ENCODE measurements at places on chromosomes 4 and X.

GRCh38 chr4:88341227-88342192 lies 37.1 kb upstream of the HERC6 start:
- no peak for DNase-seq

GRCh38 chrX:40434947-40435346 lies 145.8 kb upstream of the ATP6AP2 start:
- DNase-seq, result no peak

GRCh38 chrX:148422526-148422925 lies 77.9 kb upstream of the AFF2 start:
- no peak for DNase-seq

GRCh38 chr4:107213410-107213809 lies 177.3 kb upstream of the DKK2 start:
- no peak for DNase-seq

DNA sequence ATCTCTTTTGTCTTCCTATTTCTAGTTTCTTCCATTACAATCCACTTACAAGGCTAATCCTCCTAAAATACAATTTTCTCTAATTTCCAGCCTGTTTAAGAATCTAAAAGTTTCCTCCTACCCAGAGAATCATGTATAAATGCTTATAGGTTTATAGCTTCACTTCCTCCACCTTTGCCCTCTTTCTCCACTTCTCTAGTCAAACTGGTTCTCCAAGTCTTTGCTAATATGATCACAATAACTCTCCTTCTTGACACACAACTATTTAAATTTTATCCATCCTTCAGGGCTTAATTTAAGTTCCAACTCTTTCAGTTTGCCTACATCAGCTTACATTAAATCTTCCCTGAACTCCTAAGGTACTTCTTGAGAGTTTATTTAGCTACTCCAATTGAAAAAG lies 69.2 kb downstream of the RPS6KA6 start:
- no peak for DNase-seq

- peak; percentile 58 for DNase-seq
These were observed at the start of gene BEX1 for GRCh38 chrX:103063918-103064434. Gene BEX1 (minus strand): TSS chrX:103064171. CDS start chrX:103063274, 897 bp downstream.

GRCh38 chr4:159284733-159285132 lies 181.9 kb downstream of the RAPGEF2 start:
- DNase-seq, result no peak

GRCh38 chrX:9609499-9609898 lies 144.6 kb downstream of the TBL1X start:
- no peak for DNase-seq

DNA sequence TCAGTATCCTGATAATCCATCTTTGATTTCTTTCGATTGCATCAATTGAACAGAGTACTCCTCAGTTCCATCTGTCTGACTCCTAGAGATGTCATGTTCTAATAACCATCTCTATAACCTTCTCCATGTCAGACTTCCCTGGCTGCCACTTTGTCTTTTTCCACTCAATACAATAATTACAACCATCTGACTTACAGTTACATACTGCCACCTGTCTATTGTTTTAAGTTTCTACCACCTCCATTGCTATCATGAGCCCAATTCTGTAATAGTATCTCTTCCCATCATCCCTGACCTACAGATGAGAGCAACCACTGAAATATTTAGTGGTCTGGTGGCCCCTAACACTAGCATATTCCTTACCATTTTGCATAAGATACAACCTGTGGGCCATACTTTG lies 439.2 kb upstream of the FAM47C start:
- DNase-seq, result no peak

GRCh38 chr4:36385951-36386571 lies 104.6 kb downstream of the DTHD1 start:
- no peak for DNase-seq

DNA sequence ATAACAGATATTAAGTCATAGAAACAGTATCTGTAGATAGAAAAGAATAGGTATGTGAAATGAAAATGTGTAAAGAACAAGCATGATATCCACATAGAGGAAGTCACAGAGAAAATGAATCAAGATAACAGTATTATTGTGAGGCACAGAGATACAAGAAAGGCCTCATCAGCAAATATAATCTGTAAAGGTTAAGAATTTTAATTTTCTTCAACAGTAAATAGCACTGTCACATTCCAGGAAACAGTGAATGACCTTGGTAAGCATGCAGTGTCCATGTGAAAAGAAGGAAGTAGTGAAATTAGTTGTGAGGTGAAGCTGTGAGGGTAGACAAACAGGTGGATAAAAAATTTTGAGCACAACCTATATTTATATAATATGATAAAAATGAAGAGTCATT lies 39.5 kb upstream of the NDST4 start:
- DNase-seq, result no peak

- no peak for DNase-seq
These were observed 54.0 kb downstream of the TBCK start for GRCh38 chr4:106261980-106262379.

DNA sequence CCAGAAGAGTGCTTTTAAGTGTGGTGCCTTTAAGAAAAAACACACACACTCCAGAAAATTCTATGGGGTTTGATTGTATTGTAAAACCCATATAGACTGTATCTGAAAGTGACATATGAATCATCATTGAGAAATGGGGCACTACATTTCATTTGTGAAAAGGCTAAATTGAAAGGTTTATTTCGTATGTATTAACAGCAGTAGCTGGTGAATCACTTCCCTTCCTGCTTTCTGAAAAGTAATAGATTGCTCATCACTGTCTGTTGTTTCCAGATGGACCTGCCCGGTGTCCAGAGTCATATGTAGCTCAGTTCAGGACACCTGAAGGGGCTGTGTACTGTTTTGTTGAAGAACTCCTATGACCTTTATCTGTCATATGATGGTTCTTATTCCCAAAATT lies 28.1 kb upstream of the HPRT1 start:
- DNase-seq, result no peak

DNA sequence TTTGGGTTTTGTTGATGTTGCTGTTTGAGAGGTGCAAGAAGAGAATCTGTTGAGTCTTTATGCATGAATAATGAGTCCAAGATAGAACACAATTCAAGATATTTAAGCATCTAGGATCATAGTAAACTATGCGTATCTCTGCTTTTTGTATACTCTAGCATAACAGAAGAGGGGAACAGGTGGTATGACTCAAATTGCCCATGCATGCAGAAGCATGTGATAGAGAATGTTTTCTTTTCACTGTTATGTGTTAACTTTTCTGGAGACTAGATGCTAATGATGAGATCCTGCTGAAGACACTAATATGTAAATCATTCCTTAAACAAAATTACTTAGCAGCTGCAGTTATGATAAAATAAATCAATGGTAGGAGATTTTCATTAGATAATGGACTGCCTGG lies 165.3 kb upstream of the FTHL17 start:
- DNase-seq, result no peak

GRCh38 chr4:24330573-24330972 lies 253.8 kb downstream of the DHX15 start:
- no peak for DNase-seq

DNA sequence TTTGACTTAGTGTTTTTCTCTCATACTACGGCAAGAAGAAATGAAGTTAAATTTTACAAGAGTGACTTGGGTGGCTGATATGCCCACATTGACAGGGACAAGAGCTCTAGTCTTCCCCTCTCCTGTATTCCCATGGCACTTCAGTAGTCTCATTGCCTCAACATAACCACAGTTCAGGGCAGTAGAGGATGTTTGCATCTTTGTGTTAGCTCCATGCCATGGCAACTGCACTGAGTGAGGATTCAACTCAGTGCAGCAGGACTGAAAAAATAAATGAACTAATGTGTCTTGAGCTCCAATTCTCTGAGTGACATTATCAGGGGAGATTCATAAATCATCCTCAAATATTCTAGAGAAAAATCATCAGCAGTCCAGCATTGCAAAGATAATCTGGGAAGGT lies 78.8 kb downstream of the TET2 start:
- no peak for DNase-seq

- no peak for DNase-seq
These were observed 162.0 kb upstream of the EOLA2 start for GRCh38 chrX:150100261-150100660.

GRCh38 chrX:102765217-102765616 lies 44.7 kb downstream of the GPRASP3 start:
- DNase-seq, result no peak

- no peak for DNase-seq
These were observed 43.5 kb downstream of the DCTD start for GRCh38 chr4:182873726-182874125.

GRCh38 chrX:65537229-65537628 lies 2.6 kb upstream of the LAS1L start:
- DNase-seq, result no peak

DNA sequence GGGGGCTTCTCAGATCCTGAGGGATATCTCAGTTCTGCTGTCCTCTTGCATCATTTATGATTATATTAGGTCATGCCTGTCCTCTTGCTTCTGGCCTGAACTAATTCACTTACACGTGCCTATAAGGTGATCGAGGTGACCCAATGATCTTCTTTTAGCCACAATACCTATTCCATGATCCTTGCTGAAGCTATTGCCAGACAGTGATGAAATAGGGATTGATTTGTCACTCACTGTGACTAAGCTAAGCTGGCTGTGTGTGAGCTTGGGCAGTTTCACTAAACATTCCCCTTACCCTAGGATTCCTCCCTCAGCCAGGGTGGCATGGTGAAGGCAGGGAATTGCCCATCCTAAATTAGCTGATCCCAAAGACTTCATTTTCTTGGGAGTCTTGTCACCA lies 19.0 kb downstream of the HADH start:
- no peak for DNase-seq

GRCh38 chrX:143683486-143683885 lies 37.1 kb downstream of the SPANXN2 start:
- DNase-seq, result no peak

DNA sequence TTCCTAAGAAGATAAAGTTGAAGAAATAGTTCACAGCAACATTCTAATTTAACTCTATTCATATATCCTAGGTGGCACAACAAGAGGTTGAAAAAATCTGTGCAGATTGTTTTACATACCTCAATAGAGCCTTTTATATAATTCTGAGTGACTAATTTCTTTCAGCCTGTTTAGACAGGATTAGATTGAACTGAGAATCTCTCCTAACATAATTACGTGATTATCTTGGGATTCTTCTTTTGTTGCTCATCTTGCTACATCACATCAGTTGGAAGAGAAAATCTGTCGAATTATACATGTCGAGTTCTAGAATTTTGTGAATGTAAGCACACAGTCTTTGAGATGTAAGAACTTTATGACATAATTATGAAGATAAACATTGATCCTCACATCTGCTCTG lies 1873.7 kb upstream of the IGFBP7 start:
- no peak for DNase-seq

DNA sequence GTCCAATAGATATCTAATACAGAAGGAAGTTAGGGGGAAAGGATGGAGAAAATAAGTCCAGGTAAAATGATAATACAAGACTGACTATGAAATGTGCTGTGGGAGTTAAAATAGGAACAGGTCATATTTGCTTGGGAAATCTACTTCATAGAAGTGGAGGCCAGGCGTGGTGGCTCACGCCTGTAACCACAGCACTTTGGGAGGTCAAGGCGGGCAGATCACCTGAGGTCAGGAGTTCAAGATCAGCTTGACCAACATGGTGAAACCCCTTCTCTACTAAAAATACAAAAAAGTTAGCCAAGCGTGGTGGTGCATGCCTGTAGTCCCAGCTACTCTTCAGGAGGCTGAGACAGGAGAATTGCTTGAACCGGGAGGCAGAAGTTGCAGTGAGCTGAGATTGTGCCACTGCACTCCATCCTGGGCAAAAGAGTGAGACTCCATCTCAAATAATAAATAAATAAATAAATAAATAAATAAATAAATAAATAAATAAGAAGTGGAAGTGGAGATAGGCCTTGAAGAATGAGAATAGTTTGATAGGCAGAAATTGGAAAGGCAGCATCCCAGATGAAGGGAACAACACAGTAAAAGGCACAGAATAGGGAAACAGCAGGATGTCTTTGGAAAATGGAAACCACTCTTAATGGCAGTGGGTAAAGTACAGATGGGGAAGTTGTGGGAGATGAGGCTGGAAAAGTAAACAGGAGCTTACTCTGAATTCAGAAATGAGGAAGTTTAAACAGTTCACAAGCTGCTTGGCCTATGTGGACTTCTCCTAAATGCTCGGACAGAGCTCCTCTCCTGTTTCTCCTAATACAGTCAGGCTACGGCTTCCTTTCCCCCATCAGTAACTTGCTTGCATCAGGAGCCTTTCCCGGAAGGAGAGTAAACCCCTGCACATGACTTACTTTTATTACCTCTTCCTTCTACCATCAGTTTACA lies 15.1 kb upstream of the GK start:
- no peak for DNase-seq

DNA sequence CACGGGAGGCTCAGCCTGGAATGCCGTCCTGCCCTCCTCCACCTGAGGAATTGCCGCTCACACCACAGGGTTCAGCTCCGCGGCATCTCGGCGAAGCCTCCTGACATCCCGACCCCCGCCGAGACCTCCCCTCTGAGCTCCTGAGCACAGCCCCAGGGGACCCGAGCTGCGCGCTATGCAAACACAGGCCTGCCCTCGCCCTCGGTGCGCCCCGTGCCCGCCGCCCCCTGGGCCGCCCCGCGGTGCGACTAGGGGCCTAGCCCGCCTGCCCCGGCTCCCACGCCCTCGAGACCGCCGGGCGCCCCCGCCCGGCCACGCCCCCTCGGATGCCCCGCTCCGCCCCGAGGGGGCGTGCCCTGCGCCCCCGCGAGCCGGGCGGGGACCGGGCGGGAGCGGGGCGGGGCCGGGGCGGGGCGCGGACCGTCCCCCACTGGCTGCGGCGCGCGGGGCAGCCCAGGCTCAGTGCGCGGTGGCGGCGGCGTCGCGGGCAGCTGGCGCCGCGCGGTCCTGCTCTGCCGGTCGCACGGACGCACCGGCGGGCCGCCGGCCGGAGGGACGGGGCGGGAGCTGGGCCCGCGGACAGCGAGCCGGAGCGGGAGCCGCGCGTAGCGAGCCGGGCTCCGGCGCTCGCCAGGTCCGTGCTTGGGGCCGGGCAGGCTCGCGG lies at the start of gene FGFR3:
TSS of gene FGFR3 (plus strand) at position 462 of the 664 bp plus-strand sequence. CDS start 642 bp downstream, outside the sequence.
- DNase-seq, result no peak

DNA sequence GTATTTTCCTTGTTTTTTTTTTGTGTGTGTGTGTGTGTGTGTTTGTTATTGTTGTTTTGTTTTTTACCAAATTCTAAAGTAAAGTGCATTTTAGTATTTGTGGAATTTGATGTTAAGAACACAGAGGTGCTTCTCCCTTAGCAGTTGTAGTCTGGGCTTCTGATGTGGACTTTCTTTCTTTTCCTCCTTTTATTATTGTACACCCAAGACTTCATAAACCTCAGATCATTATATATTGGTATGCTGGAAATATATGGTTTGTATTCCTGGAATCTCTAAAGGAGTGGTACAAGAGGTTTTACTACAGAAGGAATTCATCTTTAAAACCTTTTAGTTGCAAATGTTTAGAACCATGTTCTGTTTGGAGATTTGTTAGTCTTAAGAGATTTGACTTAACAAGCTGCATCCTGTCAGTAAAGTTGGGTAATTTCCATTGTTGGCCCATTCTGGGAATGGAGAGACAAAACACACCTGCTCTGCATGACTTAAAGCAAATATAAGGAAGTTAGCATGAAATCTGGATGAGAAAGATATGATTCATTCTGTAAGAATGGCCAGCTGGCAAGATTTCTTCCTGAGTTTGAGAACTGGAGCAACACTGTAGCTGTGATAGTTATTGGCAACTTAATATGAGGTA lies 64.0 kb downstream of the SMAD1 start:
- no peak for DNase-seq

GRCh38 chr4:99885063-99885664 lies 9.1 kb downstream of the LAMTOR3 start:
- no peak for DNase-seq

Measured in cerebellar nuclear complex (tissue), 1 donor.